Renal cortex interstitium (tissue), 15 donors: ENCODE measurements at places on chromosomes 1 and 21. TPM values are rescaled to one million over a fixed set of nuclear protein-coding genes. Genes with fewer than 3 reads are reported as not detected.
A peak's percentile ranks its signal among the peaks of the same experiment; 100 is the strongest.

- DNase-seq, result no peak
Observed at GRCh38 chr1:229032375-229032774, 238.5 kb upstream of the RAB4A start.

GRCh38 chr1:110335265-110335664, 3.9 kb upstream of the RBM15 start:
- no peak for DNase-seq

DNA sequence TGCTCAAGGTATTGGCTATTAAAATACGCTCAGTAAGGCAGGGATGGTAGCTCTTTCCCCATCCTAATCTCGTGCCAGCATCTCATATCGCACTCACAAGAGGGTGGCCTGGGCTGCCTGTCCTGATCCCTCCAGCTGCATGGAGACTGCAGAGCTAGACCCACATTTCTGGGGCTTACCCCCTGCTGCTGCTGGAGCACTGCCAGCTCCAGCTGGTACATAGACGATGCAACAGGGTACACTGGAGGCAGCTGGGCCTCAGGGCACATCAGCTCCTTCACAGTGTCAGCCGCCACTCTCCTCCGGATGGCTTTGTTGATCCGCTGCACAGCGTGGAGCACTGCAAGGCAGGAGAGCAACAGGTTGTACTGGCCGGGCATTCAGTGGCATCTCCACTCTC, 16.0 kb downstream of the IQGAP3 start:
- no peak for DNase-seq

DNA sequence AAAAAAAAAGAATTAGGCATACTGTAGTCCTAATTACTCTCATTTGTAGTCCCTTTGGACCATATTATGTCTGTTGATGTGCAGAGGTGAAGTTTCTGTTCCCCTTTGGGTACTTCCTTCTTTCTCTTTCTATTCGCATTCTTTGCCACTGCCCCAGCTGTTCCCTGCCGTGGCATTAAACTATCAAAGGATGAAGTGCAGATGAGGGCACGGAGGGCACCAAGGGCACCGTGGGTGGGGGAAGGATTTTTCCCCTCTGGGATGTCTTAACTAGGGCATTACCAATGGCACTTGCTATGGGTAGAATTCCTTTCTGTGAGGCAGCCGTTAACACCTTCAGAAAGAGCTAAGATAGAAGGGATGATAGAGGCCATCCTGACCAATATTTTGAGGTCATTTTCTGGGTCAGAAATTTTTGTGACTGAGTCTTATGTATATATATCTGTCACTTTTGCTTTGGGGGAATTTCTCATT, 4.9 kb upstream of the MAPKAPK2 start:
- no peak for DNase-seq

DNA sequence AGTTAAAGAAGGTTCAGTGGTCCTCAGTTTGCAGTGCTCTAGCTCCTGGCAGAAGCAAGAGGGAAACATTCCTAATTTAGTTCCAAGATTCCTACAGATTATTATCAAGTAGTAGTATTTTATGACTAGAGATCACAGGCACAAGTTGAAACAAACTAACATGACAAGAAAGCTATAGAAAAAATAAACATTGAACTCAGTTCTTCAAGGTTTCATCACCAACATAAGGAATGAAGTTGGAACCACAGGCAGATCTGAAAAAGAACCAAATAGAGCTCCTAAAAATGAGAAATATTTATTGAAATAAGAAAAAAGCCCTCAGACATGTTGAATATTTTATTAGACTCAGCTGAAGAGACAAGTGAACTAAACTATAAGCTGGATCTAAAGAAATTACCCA, 40.6 kb downstream of the PDC start:
- no peak for DNase-seq

GRCh38 chr1:245411245-245412036, 256.7 kb downstream of the KIF26B start:
- DNase-seq, result no peak

DNA sequence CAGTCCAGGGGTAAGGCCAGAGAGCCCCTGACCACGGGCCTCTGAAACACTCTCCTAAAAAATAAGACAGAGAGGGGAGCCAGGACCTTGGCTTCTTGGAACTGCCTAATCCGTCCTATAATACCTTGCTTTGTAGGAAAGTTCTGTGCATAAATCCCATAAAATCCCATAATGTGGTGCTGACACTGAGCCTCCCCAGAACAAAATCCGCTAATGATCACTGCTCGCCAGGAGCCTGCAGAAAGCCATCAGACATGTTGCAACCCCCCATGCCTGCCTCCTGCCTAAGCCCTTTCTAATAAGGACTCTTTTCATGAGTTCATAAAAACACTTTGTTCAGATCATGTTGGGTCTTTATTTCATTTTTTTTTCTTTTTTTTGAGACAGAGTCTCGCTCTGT, 9.3 kb upstream of the DHRS3 start:
- no peak for DNase-seq

- no peak for DNase-seq
Observed at GRCh38 chr1:91454136-91454535, 46.5 kb upstream of the CDC7 start.

- no peak for DNase-seq
Observed at GRCh38 chr1:68828013-68828412, 331.1 kb upstream of the DEPDC1 start.

DNA sequence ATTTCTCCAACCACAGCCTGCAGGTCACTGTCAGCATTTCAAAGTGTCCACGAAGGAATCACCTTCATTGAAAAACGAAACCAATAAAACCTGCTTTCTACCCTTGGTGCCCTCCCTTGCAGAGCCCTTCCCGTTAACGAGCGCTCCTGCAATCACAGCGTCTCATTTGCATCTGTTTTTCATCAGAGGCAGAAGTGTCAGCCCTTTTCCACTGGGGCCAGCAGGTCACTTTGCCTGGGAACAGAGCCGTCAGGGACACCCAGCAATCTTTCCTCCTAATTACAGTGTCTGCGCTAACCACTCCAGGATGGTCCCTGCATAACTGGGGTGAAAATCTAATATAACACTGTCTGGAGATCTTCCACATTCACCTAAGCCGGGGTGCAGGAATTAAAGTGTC, 85.3 kb downstream of the PSMG1 start:
- DNase-seq, result no peak

DNA sequence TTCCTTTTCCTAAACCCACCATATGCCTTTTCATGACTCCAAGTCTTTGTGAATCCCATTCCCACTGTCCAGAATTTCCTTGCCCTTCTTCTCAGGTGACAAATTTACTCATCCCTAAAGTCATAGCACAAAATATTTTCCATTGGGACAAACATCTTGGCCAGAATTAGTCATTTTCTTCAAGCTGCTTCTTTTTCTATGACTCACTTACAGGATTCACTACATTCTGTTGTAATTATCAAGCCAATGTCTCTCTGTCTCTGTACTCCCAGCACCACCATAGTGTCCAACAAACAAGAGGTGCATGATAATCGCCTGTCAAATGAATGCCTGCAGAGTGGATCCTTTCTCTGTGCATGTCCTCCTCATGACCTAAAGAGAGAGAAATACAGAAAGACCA, 37.8 kb downstream of the SGIP1 start:
- DNase-seq, result no peak

- no peak for DNase-seq
Observed at GRCh38 chr21:28333578-28334075, 659.0 kb downstream of the LTN1 start.

DNA sequence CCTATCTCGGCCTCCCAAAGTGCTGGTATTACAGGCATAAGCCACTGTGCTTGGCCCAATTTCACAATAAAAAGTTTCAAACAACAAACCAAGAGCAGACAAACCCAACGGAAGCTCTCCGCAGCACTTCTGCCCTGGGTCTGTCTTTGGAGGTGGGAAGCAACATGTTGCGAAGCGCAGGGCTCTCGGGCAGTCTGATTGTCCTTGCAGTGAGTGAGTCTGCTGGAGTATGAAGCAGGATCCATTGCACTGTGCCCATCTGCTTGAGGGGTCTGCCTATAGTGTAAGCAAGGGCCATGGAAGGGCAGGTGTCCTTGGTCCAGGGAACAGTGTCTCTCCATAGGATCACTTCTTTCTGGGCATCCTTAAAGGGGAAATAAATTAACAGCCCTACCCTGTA, 14.6 kb upstream of the PARP1 start:
- DNase-seq, result no peak

GRCh38 chr1:204344665-204345355, 14.9 kb downstream of the PLEKHA6 start:
- DNase-seq, result no peak

GRCh38 chr21:35664683-35665082, 395.6 kb downstream of the SETD4 start:
- DNase-seq, result no peak

DNA sequence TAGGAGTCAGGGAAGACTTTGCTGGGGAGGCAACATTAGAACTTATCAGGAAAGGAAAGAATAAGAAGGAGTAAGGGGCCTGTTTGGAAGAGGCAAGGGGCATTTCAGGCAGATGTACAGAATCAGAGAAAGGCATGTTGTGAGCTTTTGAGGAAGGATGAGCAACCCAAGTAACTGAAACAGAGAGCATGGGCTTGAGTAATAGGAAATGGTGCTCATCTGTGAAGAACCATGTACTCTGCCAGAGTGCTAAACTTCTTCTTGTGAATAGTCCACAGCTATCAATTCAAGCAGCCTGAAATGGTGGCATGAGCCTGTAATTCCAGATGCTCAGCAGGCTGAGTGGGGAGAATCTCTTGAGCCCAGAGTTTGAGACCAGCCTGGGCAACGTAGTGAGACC, 19.2 kb upstream of the PIGK start:
- DNase-seq, result no peak

GRCh38 chr1:219990782-219991510, 55.4 kb downstream of the EPRS1 start:
- DNase-seq, result peak; percentile 20

GRCh38 chr1:4600615-4601460, 53.6 kb upstream of the AJAP1 start:
- DNase-seq, result no peak

DNA sequence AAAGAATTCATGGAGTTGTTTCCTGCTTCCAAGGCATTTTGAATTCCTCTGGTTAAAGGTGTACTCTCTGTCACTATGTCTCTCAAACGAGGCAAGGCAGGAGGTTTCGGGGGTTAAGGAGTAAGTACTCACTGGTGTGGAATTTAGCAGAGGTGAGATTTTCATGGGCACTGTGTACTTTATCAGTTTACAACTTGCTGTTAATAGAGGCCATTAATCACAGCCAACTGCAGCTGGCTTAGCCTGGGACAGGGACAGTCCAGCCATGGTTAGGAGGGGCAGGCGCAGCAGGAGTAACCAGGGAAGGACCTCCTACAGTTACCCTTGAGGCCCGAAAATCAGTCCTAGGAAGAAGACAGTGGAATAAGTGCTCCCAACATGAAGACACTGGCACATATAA, 18.1 kb upstream of the TMEM9 start:
- DNase-seq, result no peak

RPTN gene
- not detected for polyA plus RNA-seq

CD5L gene
- polyA plus RNA-seq, result not detected

KCNJ9 gene
- 0.13 TPM for polyA plus RNA-seq

MTR gene
- 37.0 TPM for polyA plus RNA-seq

NFIA gene
- polyA plus RNA-seq, result 13.9 TPM

RHD gene
- 0.37 TPM for polyA plus RNA-seq

SPRR5 gene
- polyA plus RNA-seq, result not detected

LRRC53 gene
- not detected for polyA plus RNA-seq
